Stimulated activated CD4-positive, alpha-beta T cell treated with anti-CD3 and anti-CD28 coated beads, Interleukin-2, amount 100 ng/mL, for 48 hours (primary cell): ENCODE measurements at places on chromosomes 2 and 18.

DNA sequence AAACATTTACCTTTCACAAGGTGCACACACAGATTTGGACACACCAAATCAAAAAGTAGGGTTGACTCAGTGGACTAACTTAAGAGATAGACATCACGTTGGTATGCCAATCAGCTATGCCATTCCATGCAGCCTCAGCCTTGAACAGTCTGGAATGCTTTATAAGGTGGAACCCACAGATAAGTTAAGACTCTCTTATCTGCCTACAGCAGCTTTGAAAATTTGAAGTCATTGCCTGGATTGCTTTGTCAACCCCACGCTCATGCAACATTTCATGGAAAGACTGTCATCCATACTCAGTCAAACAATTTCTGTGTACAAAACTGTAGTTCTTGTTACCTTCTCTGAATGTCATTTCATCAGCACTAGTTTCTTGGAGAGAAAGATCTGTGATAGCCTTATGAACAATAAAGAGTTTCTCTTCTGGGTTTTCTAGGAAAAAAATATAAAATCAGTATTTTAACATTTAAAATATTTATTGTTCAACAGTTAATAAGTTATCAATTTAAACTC lies 1.2 kb downstream of the ERMN start:
- no peak for DNase-seq

- DNase-seq: peak; percentile 65
These were observed 62.2 kb downstream of the ADNP2 start for GRCh38 chr18:80171054-80171872.

DNA sequence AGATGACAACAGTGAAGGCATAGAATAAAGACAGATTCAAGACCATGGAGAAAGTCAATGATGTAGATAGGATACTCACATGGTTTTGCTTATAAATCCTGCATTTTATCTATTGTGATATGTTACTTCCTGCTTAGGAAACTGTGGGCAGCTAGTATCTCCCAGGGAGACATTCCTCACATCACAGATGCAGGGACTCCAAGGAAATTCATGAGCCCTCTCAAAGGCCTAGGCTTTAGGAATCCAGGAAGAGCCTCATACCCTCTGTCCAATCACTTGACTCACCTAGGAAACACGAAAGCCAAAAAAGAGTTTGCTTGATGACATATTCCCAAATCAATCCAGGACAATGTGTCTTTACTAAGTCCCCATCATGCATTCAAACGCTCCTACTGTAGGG lies 247.8 kb upstream of the KLHL29 start:
- no peak for DNase-seq

DNA sequence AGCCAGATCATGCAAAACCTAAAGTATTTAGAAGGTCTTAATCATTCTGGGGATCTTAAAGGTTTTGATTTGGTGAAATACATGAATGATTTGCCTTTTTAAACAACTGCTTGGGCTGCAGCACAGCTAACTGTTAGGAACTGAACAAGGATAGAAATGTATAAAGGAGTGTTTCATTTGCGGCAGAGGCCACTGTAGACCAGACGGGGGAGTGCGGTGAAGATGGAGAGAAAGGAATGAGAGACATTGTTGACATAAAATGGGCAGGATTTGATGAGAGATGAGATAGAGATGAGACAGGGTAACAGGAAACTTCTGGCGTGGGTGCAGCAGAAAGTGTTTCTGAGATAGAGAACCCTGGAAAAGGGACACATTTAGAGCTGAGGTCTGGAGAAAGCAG lies 308.1 kb downstream of the TMX3 start:
- DNase-seq: no peak

DNA sequence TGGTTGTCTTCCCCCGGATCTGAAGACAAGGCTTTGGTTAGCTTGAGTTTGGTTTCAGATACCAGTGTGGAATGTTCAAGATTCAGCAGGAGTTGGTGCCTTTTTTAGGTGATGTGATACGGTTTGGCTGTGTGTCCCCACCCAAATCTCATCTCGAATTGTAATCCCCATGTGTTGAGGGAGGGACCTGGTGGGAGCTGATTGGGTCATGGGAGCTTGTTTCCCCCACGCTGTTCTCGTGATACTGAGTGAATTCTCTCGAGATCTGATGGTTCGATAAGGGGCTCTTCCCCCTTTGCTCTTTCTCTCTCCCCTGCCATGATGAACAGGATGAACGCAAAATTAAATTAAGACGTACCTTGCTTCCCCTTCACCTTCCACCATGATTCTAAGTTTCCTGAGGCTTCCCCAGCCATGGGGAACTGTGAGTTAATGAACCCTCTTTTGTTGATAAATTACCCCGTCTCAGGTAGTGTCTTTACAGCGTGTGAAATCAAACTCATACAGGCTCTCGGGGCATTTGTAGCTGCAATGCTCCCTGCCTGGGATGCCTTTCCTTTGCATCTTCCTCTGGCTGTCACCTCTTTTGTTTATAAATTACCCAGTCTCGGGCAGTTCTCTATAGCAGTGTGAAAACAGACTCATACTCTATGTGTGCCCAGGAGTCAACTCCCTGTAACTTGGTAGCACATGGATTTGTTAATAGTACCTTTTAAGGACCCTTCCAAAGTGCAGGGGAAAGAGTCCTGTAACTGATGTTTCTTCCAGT lies 21.3 kb downstream of the PDCD1 start:
- DNase-seq: no peak
